Immature natural killer cell (primary cell): ENCODE measurements at places on chromosomes 11 and 22. TPM values are rescaled to one million over a fixed set of nuclear protein-coding genes. Genes with fewer than 3 reads are reported as not detected.

MS4A15 gene
- polyA plus RNA-seq, result not detected

STX5 gene
- polyA plus RNA-seq, result 47.7 TPM

C11orf16 gene
- polyA plus RNA-seq, result not detected

MS4A3 gene
- 0.71 TPM for polyA plus RNA-seq

NCAM1 gene
- 35.7 TPM for polyA plus RNA-seq

RBFOX2 gene
- not detected for polyA plus RNA-seq

CREB3L1 gene
- polyA plus RNA-seq, result not detected

SLC6A5 gene
- polyA plus RNA-seq, result not detected

SUSD2 gene
- not detected for polyA plus RNA-seq

SLC22A9 gene
- not detected for polyA plus RNA-seq

FAM111A gene
- polyA plus RNA-seq, result 28.6 TPM
